ENCODE measurements at places on chromosomes 2 and 18.

- no peak for DNase-seq
These were observed 8.6 kb downstream of the KANSL1L start for GRCh38 chr2:210162466-210163124.

- DNase-seq, result no peak
These were observed 61.3 kb downstream of the TMEM247 start for GRCh38 chr2:46540496-46541331.

- DNase-seq, result no peak
These were observed 1.5 kb downstream of the RAX start for GRCh38 chr18:59271606-59272220.

DNA sequence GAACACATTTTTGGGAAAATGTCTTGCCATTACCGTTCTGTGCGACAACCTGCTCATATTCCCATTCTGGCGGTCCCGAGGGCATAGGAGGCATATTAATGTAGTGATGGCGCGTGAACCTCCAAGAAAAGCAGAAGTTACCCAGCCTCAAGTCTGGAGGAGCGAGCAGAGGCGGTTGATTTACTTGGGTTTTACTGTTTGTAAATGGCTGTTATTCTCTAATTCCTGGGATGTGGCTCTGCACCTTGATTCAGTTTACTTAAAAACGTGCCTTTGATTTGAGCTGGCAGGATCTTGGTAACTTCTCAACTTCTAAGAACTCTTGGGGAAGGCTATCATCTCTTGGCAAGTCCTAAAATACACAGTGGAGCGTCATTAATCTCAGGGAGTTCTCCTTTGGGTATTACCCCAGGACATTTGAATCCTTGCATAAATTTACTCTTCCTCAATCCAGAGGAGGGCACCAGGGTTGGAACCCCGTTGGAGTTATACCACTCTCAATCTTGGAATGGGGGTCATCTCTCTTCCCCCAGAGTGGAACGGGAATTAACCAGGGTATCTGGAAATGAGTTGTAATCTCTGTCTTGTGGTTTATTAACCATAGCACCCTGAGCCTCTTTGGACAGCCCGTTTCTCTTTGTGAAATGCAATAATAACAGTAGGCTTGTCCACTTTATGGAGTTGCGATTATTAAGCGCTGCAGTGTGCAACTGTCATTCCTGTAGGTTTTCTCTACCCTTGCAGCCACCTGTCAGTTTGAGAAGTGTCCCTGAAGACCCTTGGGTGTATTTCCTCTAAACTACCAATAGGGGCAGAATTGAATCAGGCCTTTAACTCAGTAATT is 2.1 kb downstream of the HK2 start:
- DNase-seq, result peak; percentile 75

GRCh38 chr2:216388046-216388884 is 16.0 kb upstream of the MARCHF4 start:
- no peak for DNase-seq

GRCh38 chr2:8534729-8535468 is 147.0 kb upstream of the ID2 start:
- no peak for DNase-seq

- DNase-seq, result no peak
These were observed 327.6 kb downstream of the TDRD15 start for GRCh38 chr2:21451403-21451802.

DNA sequence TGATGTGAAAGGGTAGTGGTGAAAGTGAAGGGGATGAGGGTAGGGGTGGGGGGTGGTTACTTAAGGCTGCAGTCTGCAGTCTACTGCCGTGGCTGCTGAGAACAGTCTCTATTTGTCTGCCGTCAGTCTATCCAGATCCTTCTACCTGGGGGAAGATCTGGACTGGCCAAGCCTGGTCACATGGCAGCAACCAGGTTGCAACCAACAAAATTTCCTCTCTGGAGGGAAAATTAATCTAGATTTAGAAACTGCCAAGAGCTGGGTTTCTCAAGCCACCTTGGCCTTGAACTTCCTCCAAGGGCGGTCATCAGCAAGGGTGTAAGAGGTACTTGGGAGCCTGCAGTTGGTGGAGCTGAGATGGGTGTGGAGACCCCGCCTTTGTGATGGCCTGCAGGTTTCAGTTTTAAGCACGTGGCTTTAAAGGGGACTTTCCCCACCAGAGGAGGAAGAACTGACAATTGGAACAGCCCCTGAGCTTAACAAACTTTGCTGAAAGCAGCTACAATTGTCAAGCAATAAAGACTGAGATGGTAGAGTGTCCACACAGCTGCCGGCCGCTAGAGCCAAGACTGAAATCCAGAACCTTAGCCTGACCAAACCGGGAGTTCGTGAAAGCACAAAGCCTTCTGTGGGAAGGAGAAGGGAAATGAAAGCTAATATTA is 31.4 kb upstream of the KCMF1 start:
- no peak for DNase-seq

DNA sequence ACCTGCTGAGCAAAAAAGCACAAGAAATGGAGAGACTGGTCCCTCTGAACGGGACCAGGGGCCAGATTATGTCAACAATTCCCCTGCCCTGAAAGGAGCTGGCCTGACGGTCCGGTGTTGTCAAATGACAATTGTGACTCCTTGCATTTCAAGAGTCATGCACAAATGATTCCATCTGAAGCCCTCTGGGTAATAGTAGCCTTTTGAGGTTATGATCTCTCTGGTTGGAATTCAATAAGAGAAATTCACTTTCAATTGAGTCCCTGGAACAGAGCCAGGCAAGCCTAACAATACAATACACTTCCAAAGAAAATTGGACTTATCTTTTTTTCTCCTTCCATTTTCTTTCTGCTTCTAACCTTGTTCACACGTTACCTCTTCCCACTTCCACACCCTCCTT is 116.9 kb downstream of the C1D start:
- DNase-seq, result peak; percentile 65

DNA sequence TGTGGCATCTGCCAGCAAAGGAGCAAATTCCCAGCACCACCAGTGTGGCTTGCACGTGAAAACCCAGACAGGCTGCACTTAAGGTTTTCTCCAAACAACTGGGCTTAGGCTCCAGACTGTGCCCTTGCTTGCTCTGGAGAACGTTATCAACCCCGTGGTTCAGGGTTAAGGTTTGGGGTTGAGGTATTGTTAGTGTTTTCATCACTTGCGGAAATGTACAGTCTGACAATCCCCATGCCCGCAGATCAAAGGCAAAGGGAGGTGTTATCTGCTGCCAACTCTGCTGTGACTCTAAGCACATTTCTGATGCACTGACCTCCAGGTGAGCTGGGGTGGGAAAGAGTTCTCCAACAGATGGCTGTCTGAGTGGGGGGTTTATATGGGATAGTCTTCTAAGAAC is 253.5 kb upstream of the NT5C1B start:
- DNase-seq, result no peak

- DNase-seq, result peak; percentile 58
These were observed 177.4 kb downstream of the FIGN start for GRCh38 chr2:163558251-163559021.

DNA sequence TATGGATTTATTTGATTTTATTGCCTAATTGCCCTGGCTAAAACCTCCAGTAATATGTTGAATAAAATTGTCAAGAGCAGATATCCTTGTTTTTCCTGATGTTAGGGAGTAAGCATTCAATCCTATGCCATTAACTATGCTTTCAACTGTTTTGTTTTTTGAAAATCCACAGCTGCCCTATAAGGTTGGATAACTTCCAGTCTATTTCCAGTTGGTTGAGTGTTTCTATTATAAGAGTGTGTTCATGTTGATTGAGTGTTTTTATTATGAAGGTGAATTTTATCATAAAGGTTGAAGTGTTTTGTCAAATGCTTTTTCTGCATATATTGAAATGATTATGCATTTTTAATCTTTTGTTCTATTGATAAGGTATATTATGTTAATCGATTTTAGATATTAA is 149.9 kb upstream of the SCN7A start:
- DNase-seq, result peak; percentile 57

- peak; percentile 52 for DNase-seq
These were observed 9.8 kb upstream of the MGAT5 start for GRCh38 chr2:134244086-134244485.

- no peak for DNase-seq
These were observed 180.2 kb downstream of the TNS1 start for GRCh38 chr2:217822296-217823252.

GRCh38 chr2:139293992-139294548 is 513.9 kb upstream of the NXPH2 start:
- no peak for DNase-seq

- no peak for DNase-seq
These were observed 159.7 kb downstream of the DOCK10 start for GRCh38 chr2:224882291-224883171.

DNA sequence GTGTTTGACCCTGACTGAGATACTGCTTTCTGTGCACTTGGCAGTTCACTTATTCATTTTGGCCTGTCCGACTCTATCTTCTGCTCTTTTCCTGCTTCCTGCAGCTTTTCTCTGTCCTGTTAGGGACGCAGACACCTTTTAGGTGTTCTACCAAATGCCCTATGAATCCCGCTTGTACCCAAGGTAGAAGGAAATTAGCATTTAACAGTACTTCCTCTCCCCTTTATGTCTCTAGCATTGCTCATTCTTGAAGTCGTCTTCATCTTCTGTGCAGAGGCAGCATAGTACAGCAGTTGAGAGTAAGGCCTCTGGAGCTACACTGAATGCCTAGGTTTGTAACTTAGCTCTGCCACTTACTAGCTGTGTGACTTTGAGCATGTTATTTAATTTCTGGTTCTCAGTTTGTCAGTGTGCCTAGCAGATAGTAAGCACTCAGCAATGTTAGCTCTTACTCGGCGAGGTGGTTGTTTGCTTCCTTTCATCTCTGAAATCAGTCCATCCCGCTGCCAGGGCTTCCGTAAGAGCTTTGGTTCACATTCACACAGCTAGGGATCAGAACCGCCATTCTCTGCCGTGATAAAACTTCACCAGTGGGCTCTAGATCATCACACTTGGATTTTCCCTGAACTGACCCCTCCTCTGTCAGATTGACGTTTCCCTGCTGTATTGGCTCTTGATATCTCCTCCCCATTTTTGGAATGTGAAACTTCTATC is 1.4 kb downstream of the CCT7 start:
- no peak for DNase-seq

DNA sequence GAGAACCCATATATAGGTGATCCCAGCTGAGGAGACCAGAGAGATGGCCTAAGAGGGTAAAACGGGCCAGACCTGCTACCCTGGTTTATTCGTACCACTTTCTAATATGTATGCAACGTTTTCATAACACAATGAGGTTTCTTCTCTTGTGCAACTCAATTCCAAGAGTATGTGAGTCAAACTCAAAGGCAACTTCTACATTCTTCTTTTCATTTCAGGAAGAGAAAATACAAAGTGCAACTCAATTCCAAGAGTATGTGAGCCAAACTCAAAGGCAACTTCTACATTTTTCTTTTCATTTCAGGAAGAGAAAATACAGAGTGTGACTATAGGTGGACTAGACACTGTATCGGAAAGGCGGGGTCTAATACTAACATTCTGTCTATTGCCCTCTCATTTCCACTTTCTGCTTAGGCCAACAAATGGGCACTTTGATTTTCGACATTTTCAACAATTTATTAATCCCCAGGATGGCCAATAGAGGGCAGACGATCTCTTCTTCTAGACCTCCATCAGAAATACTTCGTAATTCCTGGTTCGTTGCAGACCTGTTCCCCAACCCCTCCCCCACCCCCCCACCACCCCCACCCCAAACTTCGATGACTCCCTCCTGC is 3.7 kb upstream of the CRIM1 start:
- DNase-seq, result peak; percentile 28

DNA sequence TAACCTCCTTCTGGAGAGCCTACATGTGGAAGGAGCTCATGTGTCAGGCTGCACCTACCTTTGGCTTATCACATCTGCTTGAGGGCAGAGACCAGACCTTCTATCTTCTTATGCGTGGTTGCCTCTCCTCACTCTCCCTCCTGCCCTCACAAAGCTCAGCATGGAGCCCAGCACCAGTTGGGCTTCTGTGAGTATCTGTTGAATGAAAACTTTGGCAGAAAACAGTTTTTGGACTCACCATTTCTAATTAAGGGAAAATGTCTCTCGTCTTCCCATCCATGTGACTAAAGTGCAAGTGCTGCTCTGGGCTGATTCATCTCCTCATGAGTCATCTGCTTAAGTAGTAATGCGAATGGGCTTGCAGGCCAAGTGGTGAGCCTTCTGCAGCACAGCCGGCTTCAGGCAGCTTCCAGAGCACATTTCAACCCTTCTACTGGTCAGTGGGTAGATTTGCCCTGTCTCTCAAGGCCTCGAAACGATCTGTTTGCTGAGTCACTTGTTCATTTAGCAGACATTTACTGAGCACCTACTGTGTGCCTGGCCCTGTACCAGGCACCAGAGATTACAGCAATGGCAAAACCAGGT is 102.6 kb downstream of the VSNL1 start:
- DNase-seq, result no peak

All from NCI-H1105 treated with DMSO at 0.1 percent for 48 hours (cell line).